ENCODE measurements at places on chromosomes 3 and 15.

- DNase-seq, result no peak
These were observed 178.8 kb upstream of the EIF1B start for GRCh38 chr3:40130721-40131120.

GRCh38 chr15:70530906-70531305 is 232.5 kb downstream of the UACA start:
- peak; percentile 18 for DNase-seq

DNA sequence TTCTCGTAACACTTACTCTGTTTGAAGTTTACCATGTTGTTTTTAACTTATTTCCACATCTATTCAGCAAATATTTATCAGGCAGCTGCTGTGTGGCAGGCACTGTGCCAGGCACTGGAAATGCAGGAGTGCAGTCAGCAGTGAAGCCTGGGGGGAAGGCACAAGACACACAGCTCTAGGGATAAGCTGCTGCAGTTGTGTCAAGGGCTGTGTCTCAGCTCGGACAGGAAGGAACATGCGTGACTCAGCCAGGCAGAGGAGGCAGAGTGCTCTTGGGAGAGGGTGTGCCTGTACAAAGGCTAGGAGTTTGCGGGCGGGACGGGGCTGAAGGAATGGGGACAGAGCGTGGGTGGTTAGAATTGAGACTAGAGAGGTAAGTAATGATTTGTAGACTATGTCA is 24.7 kb downstream of the LYSMD4 start:
- DNase-seq, result no peak

DNA sequence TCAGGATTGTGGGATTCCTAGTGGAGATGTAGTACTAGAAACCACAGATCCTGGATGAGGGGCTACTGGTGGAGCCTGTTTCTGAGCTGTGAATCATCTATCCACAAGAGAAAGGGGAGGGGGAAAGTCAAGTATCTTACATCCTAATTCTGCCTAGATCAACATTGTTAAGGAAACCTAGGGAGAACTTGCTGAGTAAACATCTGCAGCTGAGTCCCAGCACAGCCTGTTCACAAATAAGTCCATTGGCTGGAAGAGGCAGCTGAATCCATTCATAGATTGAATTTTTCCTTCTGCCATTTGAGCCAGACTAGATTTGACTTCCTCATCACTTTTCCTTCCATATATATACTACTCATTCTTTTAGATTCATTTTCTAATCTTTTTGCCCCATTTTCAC is 460.5 kb downstream of the TUSC7 start:
- no peak for DNase-seq

- no peak for DNase-seq
These were observed 115.2 kb upstream of the TMCO5A start for GRCh38 chr15:37819191-37819590.

GRCh38 chr3:16319307-16319706 is 54.3 kb downstream of the OXNAD1 start:
- DNase-seq, result peak; percentile 91

GRCh38 chr3:42980209-42980608 is 1.1 kb downstream of the GASK1A start:
- DNase-seq, result no peak

DNA sequence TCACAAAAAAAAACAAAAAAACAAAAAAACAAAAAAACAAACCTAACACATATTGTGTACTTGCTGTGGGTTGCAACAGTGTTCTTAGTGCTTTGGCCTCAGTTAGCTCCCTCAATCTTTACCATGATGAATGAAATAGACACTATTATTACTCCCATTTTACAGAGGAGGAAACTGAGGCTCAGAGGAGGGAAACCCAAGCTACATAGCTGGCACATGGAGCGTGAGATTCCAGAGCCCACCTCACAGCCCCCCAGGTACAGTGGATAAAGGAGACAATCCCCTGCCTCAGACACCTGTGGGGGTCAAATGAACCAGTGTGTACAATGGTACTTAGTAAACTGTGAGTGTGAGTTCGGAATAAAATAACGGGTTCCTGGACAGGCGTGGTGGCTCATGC is 104.9 kb upstream of the SMAD3 start:
- no peak for DNase-seq

- no peak for DNase-seq
These were observed 3.0 kb upstream of the SLC28A1 start for GRCh38 chr15:84881520-84881830.

DNA sequence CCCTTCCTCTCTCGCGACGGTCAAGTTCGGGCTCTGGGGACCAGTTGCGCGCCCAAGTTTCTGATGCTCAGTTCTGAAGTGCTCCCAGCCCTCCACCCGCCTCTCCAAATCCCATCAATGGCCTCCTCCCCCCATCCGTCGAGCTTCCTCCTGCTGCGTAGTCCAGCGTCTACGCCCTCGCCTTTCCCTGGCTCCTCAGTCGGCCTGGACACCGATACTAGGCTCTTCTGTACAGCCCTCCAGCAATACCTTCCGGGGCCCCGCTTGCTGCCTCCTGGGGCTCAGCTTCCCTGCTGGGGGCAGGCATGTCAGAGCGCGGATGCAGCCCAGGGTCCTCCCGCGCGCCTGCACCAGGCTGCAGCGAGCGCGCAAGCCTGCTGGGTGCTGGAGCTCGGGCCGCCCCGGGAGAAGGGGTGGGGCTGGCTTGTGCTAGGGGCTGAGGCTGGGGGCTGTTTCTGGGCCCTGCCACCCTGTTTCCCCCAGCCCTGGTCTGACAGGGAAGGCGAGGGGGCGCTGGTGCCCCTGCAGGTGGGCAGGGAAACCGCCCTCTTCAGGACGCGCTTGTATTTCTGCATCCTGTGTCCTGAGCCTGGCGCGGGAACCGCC is 353.3 kb upstream of the SUCLG2 start:
- peak; percentile 41 for DNase-seq

DNA sequence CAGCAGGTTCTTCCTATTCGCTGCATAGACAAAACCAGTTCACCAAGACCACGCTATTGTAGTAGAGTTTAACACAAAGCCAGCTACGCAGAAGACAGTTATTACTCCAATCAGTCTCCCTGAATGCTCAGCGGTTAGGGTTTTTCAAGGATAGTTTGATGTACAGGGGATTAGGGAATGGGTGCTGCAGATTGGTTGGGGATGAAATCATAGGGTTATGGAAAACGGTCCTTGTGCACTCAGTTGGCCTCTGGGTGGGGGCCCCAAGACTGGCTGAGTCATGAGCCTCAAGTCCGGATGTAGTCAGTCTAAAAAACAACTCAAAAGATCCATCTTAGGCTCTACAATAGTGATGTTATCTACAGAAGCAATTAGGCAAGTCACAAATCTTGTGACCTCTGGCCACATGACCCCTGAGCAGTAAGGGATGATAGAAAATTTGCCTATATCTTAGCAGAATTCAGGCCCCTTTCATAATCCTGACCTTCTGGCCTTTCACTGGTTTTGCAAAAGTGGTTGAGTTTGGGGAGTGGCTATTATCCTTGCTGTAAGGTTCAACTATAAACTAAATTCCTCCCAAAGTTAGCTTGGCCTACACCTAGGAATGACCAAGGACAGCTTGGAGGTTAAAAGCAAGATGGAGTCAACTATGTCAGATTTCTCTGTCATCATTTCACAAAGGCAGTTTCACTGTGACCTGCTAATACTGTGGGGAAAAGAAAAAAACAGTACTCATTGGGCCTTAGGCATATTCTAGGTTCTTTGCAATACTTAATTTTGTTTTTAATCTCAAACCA is 57.7 kb downstream of the LIPC start:
- no peak for DNase-seq

GRCh38 chr3:26703519-26703918 is 80.9 kb downstream of the LRRC3B start:
- no peak for DNase-seq

DNA sequence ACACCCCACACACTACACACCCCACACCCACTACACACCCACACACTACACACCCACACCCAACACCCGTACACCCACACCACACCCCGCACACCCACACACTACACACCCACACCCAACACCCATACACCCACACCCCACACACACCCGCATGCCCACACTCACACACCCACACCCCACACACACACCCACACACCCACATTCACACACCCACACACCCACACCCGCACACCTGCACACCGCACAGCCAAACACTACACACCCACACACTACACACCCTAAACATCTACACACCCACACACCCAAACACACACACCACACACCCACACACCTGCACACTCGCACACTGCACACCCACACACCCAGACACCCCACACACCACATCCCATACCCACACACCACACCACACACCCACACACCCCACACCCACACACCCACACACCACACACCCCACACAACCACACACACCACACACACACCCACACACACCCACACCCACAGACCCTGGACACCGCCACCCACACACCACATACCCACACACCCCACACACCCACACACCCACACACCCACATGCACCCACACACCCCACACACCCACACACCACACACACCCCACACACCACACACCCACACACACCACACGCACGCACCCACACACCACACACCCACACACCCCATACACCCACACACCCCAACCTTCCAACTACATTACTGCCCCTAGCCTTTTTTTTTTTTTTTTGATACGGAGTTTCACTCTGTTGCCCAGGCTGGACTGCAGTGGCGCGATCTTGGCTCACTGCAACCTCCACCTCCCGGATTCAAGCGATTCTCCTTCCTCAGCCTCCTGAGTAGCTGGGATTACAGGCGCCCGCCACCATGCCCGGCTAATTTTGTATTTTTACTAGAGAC is 16.9 kb downstream of the CEP19 start:
- no peak for DNase-seq

DNA sequence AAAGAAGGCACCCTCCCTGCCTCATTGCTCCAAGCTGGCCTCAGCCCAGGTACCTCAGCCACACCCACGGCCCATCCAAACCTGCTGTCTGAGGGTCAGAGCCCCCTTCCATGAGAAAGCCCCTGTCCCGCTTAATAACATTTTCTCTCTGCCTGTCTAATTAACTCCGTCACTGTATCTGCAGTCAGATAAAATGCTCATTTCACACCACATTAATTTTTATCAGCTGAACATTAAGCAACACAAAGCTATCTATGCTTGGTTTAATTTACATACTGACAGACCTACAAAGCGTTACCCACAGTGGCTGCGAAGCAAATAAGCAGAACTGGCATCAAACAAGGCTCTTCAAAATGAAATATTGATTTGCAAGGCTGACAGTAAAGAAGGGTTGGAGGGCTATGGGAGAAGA is 309.8 kb upstream of the ICE2 start:
- DNase-seq, result no peak

- no peak for DNase-seq
These were observed 130.0 kb upstream of the BNIP2 start for GRCh38 chr15:59819092-59819491.

GRCh38 chr15:68434021-68434420 is 2.1 kb upstream of the ITGA11 start:
- DNase-seq, result peak; percentile 12

GRCh38 chr15:51155016-51155580 is 60.4 kb upstream of the TNFAIP8L3 start:
- no peak for DNase-seq

DNA sequence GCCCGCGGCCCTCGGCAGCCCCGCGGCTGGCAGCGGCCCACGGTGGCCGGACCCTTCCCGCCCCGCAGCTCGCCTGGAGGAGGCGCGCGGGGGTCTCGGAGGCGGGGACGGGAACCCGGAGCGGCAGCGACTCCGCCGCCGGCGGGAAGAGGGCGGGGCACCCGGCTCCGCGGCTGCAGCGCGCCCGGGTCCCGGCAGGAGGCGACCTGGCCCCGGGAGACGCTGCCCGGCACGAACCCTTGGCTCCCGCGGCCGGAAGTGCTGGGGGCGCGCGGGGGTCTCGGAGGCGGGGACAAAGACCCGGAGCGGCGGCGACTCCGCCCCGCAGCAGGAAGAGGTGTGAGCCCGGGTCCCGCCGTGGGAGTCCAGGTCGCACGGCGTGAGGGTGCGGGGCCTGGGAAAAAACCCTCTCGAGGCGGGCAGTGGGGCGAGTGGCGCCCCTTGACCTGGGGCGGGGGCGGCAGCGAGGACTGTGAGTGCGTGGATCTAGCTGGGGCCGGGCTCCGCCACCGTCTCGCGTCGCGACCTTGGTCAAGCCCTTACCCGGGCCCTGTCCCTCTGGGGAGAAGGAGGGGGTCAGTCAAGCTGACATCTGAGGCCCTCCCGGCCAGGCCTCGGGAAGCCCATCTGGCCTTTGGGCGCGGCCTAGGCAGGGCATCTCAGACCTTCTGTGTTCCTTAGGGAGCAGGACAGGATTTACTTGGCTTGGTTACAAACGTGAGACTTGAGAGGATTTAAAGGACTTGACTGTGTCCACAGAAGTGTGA is at the start of gene CIB2:
Gene CIB2 (minus strand): TSS at position 151 of the 767 bp plus-strand sequence. CDS start 230 bp downstream, outside the sequence.
- peak; percentile 79 for DNase-seq

DNA sequence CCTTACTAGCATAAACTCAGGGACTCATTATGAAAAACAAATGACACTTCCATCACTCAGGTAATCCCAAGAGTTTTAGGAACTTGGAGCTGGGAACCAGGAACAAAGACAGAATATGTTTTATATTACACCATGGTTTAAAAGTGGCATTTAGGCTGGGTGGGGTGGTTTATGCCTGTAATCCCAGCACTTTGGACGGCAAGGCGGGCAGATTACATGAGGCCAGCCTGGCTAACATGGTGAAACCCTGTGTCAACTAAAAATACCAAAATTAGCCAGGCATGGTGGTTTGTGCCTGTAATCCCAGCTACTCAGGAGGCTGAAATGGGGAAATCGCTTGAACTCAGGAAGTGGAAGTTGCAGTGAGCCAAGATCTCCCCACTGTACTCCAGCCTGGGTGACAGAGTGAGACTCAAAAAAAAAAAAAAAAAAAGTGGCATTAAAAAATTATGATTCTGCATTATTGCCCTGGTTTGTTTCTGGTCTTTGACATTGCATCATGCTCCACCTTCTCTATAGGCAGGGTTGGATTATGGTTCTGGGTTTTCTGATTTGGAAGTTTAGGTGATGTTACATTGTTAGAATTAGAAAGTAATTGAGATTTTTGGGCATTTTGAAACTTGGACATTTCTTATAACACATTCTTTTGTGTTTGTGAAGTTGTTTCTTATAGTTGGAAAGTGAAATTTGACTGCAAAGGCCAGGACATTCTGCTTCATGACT is 19.0 kb downstream of the SQOR start:
- no peak for DNase-seq

DNA sequence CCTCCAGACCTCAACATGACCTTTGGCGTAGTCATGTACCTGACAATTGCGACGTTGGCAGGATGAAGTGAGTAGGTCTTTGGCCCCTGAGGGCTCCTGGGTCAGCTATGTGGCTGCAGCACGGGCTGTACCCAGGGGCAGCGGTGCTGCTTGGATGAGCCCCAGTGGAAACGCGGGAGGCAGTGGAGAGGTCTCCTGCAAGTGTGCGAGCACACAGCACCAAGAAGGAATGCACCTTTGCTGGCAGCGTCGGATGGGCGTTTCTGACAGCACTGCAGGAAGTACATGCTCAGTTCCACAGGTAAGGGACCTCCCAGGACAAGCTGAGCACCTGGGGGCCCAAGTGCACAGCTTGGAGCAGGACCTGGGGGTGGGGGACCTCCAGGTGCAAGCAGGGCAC is 67.4 kb upstream of the UNC13C start:
- DNase-seq, result no peak

GRCh38 chr3:135261214-135261775 is 466.2 kb downstream of the EPHB1 start:
- DNase-seq, result no peak

All from activated CD8-positive, alpha-beta T cell treated with anti-CD3 and anti-CD28 coated beads, Interleukin-2, amount 10 ng/mL, durations not matched to agents 7 days and 5 days (primary cell).